Inflammatory macrophage (primary cell): ENCODE measurements at places on chromosomes 6 and 20.

DNA sequence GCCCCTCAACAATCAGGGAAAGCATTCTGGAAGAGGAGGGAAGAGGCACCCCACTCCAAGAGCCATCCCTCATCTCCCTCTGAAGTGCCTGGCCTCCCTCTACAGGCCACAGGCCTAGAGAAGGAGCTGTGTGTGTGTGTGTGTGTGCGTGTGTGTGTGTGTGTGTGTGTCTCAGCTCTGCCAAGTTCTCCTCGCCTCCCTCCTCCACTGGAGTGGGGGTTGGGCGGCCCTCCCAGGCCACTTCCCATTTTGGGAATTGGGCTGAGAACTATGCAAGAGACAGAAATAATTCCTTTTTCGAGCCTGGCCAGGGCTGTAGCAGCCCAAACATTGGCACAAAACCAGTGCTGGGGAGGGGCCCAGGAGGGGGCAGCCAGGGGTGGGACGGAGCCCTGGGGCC lies 35.7 kb downstream of the KCNB1 start:
- DNase-seq, result peak; percentile 59

DNA sequence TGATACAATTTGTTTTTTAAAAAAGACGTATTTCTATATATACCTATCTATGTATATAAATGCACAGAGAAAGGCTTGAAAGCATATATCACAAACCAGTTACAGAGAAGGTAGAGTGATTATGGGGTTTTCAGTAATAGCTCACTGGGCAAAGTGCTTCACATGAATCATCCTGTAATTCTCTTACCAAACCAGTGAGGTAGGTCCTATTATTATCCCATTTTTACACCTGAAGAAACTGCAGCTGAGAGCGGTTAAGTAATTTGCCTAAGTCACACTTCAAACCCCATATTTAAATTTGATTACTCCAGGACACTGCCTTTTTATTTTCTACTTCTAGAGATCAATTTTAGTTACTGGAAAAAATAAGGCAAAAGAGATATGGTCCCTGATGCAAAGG lies 4.4 kb downstream of the GSS start:
- DNase-seq, result no peak

- DNase-seq, result no peak
Observed at GRCh38 chr6:12028213-12028612, 16.1 kb downstream of the HIVEP1 start.

GRCh38 chr6:52588710-52589091 lies 11.8 kb upstream of the TRAM2 start:
- no peak for DNase-seq

DNA sequence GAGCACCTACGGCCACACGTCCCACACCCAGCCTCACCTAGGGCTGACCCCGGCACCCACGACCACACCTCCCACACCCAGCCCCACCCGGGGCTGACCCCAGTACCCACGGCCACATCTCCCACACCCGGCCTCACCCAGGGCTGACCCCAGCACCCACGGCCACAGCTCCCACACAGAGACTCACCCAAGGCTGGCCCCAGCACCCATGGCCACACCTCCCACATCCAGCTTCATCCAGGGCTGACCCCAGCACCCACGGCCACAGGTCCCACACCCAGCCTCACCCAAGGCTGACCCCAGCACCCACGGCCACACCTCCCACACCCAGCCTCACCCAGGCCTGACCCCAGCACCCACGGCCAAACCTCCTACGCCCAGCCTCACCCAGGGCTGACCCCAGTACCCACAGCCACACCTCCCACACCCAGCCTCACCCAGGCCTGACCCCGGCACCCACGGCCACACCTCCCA lies 36.7 kb downstream of the NINL start:
- DNase-seq, result peak; percentile 23

- no peak for DNase-seq
Observed at GRCh38 chr6:45643126-45643525, 265.4 kb upstream of the SUPT3H start.

DNA sequence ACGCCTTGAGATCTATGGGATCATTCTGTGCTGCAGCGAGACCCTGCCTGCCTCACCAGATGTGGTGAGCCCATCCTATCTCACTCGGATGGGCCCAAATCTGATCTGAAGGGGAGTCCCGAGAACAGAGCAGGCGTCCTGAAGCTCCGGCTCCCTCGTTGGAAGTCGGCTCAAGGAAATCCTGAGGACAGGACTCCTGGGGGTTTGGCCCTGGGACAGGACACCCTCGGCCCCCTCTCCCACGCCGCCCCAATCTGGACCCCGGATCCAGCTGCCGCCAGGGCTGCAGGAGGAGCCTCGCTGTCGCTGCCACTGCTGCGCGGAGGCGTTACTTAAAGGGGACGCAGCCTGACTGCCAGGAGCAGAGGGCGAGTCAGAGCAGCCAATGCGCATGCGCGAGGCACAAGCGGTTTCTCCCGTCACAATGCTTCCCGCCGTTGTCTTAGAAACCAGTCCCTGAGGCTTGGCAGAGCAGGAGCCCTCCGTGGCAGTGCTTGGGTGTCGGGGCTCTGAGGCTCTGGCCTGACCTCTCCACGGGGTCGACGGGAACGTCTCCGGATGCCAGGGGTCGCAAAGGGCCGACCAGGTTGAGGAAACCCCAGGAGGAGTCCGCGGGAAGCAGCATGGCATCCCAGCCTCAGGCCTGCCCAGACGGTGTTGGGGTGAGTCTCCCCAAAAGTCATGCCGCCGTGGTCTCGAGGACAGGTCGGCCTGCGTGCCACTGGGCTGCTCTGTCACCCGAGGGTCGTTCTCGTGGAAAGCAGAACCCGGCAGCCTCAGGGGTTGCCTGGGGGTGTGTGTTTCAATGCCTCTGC lies 1567.8 kb upstream of the DEFB115 start:
- DNase-seq, result no peak

GRCh38 chr6:30002871-30003270 lies 58.2 kb upstream of the POLR1H start:
- no peak for DNase-seq

- DNase-seq, result no peak
Observed at GRCh38 chr6:34148631-34149451, 3.0 kb upstream of the GRM4 start.

DNA sequence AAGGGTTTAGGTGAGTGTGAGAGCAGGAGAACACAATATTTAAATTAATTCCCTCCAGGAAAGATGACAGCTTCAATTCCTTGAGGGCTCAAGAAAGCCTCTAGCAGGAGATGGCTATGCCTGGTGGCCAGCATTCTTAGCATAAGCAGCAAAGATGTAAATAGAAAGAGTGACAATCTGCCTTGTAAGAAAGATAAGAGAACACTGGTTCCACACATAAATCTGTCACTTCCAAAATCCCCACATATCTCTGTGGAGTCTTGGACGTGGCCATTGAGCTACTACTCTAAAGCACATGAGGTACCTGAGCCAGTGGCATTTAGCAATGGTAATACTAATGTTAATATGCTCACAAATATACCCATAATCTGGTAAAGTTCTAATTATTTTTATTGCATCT lies 29.2 kb downstream of the DEFB114 start:
- no peak for DNase-seq

GRCh38 chr6:14721103-14721758 lies 524.6 kb upstream of the JARID2 start:
- peak; percentile 91 for DNase-seq

DNA sequence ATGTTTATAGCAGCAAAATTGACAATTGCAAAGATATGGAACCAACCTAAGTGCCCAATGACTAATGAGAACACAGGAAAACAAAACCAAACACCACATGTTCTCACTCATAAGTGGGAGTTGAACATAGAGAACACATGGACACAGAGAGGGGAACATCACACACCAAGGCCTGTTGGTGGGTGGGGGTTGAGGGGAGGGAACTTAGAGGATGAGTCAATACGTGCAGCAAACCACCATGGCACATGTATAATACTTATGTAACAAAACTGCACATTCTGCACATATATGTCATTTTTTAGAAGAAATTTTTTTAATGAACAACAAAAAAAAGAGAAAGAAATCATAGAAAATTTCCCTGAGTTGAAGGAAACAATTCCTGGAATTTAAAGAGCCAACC lies 3.9 kb downstream of the EPM2A start:
- DNase-seq, result no peak

DNA sequence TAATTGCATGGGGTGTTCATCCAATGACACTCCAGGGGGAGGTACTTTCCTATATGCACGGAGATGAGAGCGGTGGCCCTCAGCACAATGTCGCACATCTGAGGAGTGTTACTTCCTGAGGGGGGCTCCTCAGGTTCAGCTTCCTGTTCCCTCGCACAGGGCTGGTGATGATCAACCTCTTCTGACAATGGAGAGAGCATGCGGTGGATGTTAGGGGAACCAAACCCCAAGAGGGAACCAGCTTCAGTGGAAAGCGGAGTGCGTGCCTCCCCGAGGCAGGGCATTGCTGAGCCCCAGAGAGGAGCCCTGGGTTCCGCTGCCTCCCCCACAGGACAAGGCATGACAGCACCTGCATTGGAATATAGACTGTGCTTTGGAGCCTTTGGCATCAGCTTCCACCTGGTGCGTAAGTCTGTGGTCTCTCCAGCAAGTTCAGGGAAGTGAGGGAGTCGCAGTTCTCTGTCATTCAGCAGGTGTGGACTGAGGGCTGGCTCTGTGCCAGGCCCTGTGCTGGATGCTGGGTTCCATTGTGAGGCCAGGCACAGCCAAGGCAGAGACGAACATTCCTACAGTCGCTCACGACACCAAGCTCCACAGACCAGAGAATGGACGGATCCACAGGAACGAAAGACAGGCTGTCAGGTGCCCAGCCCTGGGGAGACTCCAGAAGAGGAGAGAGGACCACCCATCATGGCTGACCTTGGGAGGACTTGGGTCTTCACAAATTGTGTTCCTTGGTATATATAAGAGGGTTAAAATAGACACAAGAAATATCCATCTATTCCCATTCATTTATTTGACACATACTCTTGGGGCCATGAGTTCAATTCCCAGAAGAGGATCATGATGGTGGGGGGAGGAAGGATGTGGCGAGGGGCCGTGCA lies 3.9 kb upstream of the ZNF831 start:
- no peak for DNase-seq

DNA sequence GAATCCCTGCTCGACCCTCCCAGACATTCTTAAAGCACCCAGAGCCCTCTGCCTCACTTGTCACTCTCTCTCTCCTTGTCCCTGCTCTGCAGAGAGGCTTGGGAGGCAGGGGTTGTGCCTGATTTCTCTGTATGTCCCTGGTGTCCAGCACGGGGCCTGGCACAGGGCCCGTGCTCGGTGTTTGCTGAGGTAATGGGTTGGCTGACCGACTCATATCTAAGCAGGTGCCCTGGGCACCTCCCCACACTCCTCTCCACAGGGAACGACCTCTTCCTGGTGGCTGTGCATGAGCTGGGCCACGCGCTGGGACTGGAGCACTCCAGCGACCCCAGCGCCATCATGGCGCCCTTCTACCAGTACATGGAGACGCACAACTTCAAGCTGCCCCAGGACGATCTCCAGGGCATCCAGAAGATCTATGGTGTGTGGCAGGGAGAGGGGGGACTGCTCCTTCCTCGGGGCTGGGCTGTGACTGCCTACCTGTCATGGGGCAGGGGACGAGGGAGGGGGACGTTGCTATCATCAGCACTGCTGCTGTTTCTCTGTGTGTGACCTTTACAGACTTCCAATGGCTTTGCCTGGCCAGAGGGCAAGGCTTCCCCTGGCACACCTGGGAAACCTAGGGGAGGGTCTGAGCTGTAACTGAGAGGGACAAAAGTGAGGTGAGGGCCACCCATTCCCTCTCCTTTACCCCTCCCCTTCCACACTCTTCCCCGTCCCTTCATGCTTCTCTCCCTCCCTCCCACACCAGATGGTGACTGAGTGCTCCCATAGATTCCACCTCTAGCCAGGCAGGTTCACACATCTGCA lies 14.2 kb downstream of the MMP24OS start:
- no peak for DNase-seq

GRCh38 chr20:32583581-32584070 lies 1.5 kb downstream of the NOL4L start:
- DNase-seq, result no peak

- peak; percentile 43 for DNase-seq
Observed at GRCh38 chr6:169789944-169790927, 38.8 kb downstream of the ERMARD start.

- DNase-seq, result no peak
Observed at GRCh38 chr6:167109651-167110050, 13.2 kb upstream of the CCR6 start.

- peak; percentile 74 for DNase-seq
Observed at GRCh38 chr6:159989492-159990480, 20.9 kb downstream of the IGF2R start.

- DNase-seq, result no peak
Observed at GRCh38 chr6:15927531-15928225, 201.2 kb upstream of the MYLIP start.

DNA sequence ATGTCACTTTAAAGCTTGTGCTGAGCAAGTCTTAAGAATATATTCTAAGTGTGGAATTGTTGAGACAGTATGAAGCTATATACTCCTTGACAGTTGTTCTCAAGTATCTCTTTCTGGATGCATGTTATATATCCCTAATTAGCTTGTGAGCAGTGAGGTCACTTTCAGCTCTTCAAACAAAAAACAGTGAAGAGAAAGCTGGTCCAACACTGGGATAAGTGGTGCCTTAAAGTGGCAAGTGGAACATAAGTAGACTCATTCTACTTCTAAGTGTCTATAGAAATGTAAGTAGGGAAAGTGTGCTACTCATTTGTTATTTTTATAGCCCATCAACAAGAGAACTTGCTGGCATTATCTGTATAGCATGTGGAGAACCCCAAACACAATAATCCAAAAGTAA lies 133.1 kb upstream of the BACH2 start:
- no peak for DNase-seq

DNA sequence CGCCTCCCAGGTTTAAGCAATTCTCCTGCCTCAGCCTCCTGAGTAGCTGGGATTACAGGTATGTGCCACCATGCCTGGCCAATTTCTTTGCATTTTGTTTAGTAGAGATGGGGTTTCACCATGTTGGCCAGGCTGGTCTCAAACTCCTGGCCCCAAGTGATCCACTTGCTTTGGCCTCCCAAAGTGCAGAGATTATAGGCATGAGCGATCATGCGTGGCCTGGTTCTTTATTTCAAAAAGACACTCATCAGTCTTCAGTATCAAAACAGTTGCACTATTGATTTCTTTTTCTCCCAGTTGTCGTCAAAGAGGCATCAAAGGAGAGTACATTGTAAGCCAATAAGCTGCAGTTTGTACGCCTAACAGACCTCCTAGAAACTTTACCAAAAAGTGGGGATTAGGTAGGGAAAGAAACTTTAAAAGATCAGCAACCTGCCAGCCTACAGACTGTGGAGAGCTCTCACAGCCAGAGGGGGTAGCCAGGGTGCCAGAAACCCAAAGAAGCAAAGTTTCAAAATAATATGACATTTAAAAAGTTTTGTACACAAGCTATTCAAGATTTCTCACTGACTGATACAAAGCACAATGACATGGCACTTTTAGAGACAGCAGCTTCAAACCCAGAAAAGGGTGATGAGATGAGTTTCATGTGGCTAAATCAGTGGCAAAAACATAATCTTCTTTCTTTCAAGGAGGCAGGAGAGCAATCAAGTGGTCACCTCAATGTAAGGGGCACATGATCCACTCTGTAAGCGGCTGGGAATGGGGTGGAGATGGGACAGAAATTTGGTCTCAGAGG lies 83.0 kb upstream of the RALY start:
- DNase-seq, result no peak

- no peak for DNase-seq
Observed at GRCh38 chr20:39676857-39677391, 714.8 kb downstream of the DHX35 start.
